Calu3 (cell line): ENCODE measurements at places on chromosomes 4 and X. TPM values are rescaled to one million over a fixed set of nuclear protein-coding genes. Genes with fewer than 3 reads are reported as not detected.

The SCML1 gene
- 14.2 and 14.4 TPM in 2 replicates for total RNA-seq

The CDKL2 gene
- total RNA-seq, result 2.2 and 2.7 TPM in 2 replicates

DNA sequence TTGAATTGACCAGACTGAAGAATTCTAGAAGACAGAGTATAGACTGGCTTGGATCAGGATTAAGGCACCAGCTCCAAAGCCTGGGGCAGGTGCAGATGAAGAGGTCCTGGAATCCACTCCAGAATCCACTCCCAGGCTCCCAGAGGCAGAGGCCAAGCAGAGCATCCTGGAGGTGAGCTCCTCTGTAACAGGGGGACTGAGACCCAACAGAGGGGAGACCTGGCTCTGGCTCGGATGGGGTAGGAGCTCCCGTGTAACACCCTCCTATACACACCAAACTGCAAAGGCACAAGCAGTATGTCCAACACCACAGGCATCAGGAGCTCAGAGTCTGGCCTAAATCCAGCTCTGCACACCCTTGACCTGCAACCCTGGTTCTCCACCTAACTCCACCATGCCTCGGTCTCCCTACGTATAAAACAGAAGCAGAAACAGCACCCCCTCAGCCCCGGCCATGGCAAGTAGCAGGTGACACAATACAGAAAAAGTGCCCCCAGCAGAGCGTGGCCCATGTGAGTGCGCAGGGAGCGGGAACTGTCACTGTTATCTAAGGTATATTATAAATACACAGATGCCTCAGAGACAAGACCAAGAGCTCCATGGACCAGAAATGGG, 14.9 kb downstream of the RNF212 start:
- H3K36me3 ChIP-seq, result no peaks in the 10 kb centered on the region
- H3K4me1 ChIP-seq, result no peaks in the 10 kb centered on the region
- H3K27me3 ChIP-seq, result peaks cover 12% of the 10 kb centered on the region
- H3K4me3 ChIP-seq, result no peak overlapping the region

The SPATA18 gene
- total RNA-seq, result not detected in 2 replicates

The BMPR1B gene
- total RNA-seq, result 6.3 and 9.2 TPM in 2 replicates

The MTMR8 gene
- total RNA-seq, result 3.0 and 3.2 TPM in 2 replicates

The HDX gene
- 8.3 TPM in 2 replicates for total RNA-seq

GRCh38 chr4:18957716-18958115, 936.2 kb upstream of the LCORL start:
- no peak overlapping the region for H3K27ac ChIP-seq
- no peak overlapping the region for H3K4me3 ChIP-seq
- H3K4me1 ChIP-seq, result no peaks in the 10 kb centered on the region
- H3K27me3 ChIP-seq, result no peaks in the 10 kb centered on the region
- DNase-seq, result no peak
- no peaks in the 10 kb centered on the region for H3K36me3 ChIP-seq
